ENCODE measurements at places on chromosomes 11 and 22.

DNA sequence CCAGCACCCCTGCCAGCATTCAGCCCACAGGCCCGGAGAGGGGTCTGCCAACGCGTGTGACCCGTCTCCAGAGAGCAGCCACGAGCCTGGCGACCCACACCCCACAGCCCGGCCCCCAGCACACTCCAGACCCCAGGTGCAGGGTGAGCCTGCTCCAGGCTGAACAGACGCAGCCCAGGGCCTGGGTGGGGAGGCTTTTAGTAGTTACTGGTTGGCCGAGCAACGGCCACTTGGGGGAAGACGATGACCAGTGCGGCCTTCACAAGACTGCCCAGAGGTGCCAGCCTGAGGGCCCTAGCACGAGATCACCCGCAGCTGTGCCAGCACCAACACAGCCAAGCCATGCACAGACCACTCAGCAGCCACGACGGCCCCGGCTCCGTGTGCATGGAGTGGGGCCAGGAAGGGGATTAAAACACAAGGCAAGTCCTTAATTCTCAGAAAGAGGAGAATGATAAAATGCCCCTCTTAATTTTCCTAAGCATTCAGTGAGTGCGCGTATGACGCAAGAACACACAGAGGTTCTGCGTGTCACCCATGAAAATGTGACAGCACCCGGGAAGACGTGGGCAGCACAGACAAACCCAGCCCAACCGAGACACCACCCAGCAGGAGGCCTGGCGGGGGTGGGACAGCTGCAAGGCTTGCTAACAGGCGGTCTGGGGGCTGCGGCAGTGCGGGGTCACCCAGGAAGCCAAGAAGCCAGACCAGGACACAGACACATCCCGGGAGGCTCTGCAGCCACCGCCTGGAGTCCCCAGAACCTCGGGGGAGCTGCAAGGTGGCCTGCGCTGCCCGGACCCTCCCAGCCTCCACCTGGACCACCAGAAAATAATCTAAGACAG, 47.6 kb downstream of the BRD1 start:
- no peak for DNase-seq

DNA sequence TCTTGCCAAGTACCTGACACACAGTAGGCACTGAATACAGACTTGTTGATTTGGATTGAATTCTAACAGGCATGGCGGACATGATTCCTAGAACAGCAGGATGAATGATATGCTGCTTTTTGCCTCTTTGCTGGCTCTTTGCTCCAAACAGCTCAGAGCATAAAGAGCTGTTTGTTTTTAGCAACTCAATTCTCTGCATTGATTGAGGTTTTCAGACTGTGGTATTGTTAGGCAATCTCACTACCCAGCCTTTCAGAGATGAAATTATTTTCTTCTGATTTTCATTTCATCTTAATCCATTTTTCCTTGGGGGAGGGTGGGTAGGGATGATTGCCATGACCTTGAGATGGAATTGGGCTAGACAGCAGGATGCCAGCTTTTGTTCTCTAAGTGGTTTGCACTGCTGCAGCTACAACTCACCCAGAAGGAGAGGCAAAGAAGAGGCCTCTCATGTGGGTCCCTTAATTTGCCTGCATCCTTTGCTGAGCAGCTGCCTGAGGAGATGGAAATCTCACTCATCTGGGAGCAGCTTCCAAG, 20.5 kb downstream of the COA4 start:
- no peak for DNase-seq

GRCh38 chr11:126583101-126583500, 227.6 kb downstream of the ST3GAL4 start:
- DNase-seq: no peak

DNA sequence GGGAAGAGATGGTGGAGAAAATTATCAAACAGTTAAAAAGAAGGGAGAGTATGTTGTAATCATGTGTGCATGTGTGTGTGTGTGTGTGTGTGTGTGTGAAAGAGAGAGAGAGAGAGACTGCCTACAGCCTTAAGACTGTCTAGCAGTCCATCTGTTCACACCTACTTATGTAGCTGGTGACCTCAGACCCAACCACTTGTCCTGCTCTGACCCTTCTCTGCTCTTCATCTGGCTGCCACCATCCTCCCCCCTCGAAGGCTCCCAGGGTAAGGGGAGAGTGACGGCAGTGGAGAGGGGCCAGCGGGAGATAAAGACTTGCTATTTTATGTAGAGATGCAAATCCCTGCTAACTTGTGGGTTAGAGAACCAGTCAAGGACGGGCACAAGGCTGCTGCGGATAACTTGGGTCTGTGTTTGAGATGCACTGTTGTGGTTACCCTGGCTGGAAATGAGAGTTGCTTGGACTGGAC, 24.9 kb upstream of the GRAMD1B start:
- DNase-seq: no peak

DNA sequence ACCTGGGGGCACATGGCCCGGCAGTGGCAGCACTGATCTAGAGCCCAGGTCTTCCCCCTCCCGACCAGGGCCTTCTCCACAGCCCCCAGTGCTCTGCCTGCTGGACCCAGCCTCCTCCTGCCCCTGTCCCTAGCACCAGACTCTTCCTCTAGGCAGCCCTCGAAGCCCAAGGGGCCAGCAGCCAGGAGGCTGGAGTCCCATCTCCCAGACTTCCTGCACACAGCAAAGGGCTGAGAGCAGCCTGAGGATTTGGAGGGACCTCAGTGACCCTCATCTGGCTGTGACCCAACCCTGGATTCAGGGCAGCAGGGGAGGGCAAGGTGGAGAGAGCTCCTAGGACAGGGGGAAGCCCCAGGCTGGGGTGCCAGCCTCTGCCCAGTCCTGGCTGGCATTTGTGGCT, 3.0 kb downstream of the RHOD start:
- DNase-seq: no peak

- DNase-seq: no peak
Observed at GRCh38 chr11:112835591-112836255, 125.5 kb upstream of the NCAM1 start.
